Body of pancreas (tissue), 4 donors: ENCODE measurements at places on chromosomes 6 and 20. TPM values are rescaled to one million over a fixed set of nuclear protein-coding genes. Genes with fewer than 3 reads are reported as not detected.

The TEAD3 gene
- 6.5 TPM for total RNA-seq

The TRAPPC3L gene
- total RNA-seq, result not detected

The PSORS1C2 gene
- total RNA-seq, result not detected

The SOX18 gene
- 17.1 TPM for total RNA-seq

The BTN1A1 gene
- total RNA-seq, result not detected

The VEGFA gene
- total RNA-seq, result 272 TPM

The SFTA2 gene
- 5.2 TPM for total RNA-seq

The NMBR gene
- total RNA-seq, result not detected

GRCh38 chr6:168785720-168786511 is 344.9 kb downstream of the SMOC2 start:
- no peak for DNase-seq

DNA sequence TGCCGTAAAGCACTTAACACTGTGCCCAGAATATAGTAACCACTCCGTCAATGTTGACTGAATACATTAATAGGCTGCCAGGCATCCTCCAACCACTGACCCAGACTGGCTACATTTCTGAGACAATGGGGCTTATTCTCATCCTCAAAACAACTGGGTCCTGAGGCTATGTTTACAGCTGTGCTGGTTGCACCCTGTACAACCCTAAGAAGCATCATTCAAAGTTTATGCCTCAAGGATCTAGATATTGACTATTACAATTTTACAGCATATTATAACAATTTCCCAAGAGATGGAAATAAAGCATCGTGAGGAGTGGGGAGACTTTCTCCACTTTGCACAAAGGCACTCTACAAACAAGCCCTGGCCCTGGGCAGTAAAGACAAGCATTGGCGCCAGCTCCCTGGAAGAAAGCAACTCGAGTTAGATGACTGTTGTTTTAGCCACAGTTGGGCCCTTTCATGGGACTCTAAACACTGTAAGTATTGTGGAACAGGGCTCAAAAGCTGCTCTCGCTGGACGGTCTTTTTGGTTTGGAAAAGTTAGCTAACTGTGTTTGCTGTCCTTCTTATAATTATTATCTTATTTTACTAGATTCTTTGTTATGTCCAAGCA is 30.2 kb downstream of the MYLIP start:
- DNase-seq, result no peak

- DNase-seq, result no peak
Measured at GRCh38 chr6:28323813-28324424, 12.0 kb downstream of the ZSCAN31 start.

DNA sequence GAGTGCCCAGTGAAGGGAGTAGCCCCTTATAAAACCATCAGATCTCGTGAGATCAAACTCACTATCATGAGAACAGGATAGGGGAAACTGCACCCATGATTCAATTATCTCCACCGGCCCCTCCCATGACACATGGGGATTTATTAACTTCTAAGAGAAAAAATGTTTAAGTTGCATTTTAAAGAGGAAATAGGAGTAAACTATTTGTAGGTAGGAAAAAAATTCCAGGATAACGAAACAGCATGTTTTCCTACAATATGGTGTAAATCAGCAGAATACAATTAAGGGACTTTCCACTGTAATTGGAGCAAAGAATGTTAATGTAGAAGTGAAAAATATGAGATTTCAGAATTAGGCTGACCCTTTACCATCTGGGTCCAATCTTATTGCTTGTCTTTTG is 63.9 kb downstream of the FBXO5 start:
- DNase-seq, result no peak

- DNase-seq, result no peak
Measured at GRCh38 chr6:43254846-43255245, 11.6 kb downstream of the TTBK1 start.

GRCh38 chr20:61986762-61987321 is 78.8 kb downstream of the TAF4 start:
- DNase-seq, result no peak

DNA sequence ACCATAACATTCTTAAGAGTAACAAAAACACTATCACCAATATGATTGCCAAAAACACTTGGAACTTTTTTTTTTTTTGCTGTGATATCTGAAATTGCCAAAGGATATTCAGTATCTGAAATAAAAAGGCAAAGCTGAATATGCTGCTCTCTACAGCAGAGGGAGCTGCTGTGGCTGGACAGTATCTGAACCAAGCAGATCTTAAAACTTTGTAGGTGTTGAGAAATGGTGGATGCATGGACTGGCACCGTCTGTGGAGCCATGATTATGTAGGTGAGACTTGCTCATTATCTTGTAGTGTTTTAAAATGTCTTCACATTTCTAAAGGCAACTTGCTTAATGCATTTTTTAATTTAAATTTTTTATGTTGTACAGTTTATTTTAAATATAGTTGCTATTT is 9.2 kb downstream of the PDCD2 start:
- DNase-seq, result no peak

DNA sequence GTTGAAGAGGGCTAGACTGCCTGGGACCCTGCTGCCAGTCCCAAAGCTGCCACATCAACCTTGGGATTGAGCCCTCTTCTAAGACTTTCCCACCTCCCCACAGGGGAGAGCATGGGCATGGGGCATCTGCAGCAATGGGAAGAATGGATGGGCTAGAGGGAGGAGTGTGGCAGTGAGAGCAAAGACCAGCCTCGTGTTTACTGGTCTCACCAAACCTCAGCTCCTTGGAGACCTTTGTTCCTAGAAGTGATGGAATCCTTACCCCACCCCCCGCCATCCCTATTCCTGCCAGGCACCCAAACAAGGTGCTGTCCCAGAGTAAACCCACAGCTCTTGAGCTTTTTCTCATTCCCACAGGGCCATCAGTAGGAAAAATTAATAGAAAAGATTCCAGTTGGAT is 20.0 kb upstream of the ARMC12 start:
- no peak for DNase-seq

DNA sequence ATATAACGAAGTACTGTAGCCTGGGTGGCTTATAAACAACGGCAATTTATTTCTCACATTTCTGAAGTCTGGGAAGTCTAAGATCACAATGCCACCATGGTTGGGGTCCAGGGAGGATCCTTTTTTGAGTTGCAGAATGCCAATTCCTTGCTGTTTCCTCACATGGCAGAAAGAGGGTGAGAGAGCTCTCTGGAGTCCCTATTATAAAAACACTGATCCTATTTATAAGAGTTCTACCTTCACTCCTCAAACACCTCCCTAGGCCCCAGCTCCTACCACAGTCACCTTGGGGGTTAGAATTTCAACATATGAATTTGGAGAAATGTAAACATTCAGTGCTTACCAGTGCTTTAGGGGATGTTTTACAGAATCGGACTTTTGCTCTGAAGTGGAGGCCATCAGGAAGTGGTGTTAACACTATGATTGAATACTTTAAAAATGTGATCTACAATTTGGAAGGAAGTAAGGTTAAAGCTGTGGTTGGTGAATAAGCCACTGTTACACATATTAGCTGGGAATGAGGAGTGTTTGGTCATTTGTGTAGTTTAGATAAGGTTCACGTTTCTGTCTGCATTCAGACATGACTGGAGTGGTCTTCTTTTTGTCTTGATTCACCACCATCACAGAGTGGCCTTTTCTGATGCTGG is 79.9 kb upstream of the SPTLC3 start:
- DNase-seq, result no peak

- peak; percentile 17 for DNase-seq
Measured at GRCh38 chr6:34115403-34115795, 30.5 kb downstream of the GRM4 start.

DNA sequence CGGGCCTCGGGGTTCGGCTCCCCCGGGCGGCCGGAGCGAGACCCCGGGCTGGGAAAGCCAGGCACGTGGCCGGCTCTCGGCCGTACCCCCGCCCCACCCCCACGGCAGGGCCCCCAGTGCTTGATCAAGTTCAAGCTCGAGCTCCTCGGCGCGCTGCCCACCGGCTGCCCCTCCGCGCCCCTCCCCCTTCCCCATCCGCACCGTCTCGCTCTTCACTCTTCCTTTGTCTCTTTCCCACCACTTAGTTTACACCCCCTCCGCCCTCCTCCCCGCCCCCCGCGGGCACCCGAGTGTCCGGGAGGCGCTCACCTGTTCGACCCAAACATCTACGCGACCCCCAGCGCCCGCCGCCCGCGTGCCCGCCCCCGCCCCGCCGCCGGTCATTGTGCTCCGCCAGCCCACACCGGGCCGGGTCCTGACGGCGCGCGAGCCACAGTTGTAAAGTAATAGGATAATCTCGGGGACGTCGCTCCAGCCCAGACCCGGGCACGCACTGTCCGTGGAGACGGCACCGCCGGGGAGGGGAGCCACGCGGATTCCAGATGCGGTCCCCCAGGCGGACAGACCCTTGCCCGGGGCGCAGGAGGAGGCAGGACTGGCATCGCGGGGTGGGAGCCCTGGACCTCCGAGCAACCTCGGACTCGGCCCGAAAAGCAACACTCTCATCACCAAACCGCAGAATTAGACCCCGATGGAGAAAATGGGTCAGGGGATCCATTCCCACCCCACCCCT is 100.7 kb downstream of the NOL4L start:
- no peak for DNase-seq

GRCh38 chr6:73739096-73739495 is 43.1 kb downstream of the CD109 start:
- no peak for DNase-seq

DNA sequence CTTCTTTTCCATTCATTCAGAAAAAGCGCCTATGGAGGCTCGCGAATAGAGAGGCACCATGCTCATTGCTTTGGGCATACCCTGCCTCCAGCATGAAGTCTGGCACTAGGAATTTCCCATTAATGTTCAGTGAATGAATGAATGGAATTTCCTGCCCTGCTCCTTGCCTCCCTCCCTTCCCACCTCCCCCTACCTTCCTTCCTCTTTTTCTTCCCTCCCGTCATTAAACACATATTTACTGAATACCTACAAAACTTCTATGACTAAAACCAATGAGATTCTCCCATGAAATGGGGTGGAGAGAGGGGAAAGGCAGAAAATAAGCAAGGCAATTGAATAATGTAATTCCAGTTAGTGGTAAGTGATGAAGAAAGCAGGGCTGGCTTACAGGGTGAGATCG is 213.8 kb upstream of the AGPAT4 start:
- DNase-seq, result no peak

DNA sequence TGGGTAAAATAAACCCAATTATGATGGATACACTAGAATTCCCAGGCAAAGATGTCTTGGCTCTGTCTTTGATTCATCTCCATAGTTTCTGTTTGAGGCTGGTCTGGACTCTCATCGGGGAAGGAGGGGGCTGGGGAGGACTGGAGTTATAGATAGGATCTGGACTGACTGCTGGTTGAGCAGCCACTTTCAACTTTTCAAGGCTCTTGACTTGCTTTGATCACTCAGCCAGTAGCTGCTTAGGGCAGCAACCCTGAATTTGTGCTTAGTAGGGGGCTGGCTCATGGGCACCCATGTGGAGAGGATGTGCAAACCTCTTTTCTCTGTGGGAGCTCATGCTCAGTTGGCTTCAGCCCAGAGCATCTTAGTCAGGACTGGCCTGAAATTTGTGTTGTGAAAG is 114.0 kb upstream of the NEDD9 start:
- no peak for DNase-seq

GRCh38 chr6:27816906-27817305 is 95.3 kb downstream of the OR2B2 start:
- no peak for DNase-seq

- DNase-seq, result no peak
Measured at GRCh38 chr6:114280239-114280982, 62.4 kb downstream of the HS3ST5 start.

DNA sequence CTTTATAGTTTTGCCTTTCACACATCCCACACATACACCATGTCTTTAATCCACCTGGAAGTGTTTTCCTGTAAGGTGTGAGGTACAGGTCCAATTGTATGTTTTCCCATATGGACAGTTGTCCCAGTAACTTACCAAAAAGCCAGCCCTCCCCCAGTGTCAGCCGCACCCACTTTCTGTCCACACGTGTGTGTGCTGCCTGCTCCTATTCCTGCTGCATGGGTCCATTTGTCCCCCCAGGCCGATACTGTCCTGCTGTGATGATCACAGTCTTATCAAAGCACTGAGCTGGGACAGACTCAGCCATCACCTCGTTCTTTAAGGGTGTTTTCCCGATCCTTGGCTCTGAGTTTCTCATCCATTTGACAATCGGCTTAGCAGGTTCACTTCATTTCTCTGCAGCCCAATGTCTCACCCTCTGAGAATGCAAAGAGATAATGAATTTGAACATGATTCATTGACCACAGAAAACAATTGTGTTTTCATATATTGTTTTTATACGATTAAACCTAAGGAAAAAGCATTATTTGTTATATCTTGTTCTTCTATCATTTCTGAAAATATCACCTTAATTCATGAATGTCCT is 9.6 kb downstream of the VSX1 start:
- no peak for DNase-seq
